ENCODE measurements at places on chromosomes 12 and 14. TPM values are rescaled to one million over a fixed set of nuclear protein-coding genes. Genes with fewer than 3 reads are reported as not detected.

The SYCP3 gene
- total RNA-seq, result 1.2 TPM

The SERPINA1 gene
- 1,581 TPM for total RNA-seq

The LBHD2 gene
- total RNA-seq, result not detected

The HCAR2 gene
- total RNA-seq, result 5.9 TPM

DNA sequence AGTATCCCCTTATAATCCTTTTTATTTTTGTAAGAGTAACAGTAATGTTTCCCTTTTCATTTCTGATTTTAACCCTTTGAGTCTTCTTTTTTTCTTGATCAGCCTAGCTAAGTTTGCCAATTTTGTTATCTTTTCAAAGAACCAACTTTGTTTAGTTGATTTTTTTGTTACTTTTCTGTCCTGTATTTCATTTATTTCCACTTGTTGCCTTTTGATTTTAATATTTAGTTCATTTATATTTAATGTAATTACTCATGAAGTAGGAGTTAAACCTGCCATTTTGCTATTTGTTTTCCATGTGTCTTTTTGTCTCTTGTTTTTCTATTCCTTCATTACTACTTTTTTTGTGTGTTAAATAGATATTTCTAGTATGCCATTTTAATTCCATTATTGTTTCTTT lies 146.4 kb downstream of the ANO6 start:
- peaks cover 5% of the 10 kb centered on the region for H3K4me1 ChIP-seq
- no peak overlapping the region for H3K27ac ChIP-seq
- no peak for DNase-seq

GRCh38 chr14:84963518-84963917 lies 566.4 kb upstream of the FLRT2 start:
- no peaks in the 10 kb centered on the region for H3K36me3 ChIP-seq
- no peaks in the 10 kb centered on the region for H3K4me1 ChIP-seq
- H3K4me3 ChIP-seq, result no peak overlapping the region
- H3K27ac ChIP-seq, result no peak overlapping the region

DNA sequence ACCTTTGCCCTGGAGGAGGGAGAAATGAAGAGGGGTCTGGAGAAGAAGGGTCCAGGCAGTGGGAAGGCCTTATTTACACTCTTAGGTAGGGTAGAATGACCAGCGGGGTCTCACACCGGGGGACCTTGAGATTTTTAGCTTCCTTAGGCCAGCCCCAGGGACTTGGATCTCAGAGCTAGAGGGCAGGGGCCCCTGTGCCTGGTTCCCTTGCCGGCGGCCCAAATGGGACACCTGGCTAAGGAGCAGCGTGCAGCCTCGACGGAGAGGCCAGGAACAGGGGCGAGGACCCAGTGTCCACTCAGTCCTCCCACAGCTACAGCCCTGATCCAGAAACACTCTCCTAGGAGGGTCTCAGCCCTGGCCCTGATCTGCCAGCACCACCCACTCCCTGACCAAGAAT lies 41.8 kb downstream of the DIO3 start:
- no peaks in the 10 kb centered on the region for H3K36me3 ChIP-seq
- H3K27ac ChIP-seq, result no peak overlapping the region
- H3K27me3 ChIP-seq, result peaks cover 10% of the 10 kb centered on the region

DNA sequence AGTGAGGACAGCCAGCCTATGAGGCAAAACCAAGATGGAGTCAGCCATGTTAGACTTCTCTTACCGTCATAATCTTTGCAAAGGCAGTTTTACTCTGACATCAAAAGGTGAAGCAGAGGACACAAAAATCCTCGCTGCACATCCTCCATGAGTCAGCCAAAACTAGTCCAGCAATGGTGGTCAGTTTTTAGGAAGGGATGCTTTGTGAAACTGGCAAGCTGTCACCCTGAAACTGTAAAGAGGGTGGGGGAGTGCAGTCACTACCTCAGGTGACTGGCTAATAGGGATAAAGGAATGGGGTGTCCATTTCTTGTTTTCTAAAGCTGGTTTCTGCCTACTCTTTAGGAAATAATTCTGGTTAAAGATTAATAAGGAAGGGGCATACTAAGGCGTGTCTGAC lies 5.4 kb upstream of the CIPC start:
- H3K4me1 ChIP-seq, result peaks cover 5% of the 10 kb centered on the region
- no peak for DNase-seq
- H3K36me3 ChIP-seq, result no peaks in the 10 kb centered on the region
- no peak overlapping the region for H3K4me3 ChIP-seq

DNA sequence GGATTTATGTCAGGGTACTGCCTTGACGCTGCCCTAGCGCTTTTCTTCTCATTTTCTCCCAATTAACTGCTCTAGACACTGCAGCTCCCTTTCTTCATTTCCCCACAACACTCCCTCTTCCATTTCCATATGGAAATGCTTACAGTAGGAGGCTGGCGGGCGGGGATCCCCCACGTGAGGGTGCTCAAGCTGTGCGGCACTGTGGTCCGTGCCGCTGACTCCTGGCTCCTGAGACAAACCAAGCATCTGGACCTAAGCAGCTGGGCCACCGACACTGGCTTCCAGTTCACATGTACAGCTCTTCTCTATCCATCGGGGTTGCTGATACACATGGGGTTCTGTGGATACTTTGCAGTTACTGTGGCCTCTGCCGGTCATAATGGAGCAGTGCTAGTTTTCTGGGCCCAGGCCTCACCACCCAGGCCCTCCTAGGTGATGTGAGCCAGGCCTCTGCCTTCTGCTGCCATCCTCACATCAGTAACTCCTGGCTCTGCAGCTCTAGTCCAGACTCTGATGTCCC lies 20.2 kb downstream of the TCHP start:
- H3K36me3 ChIP-seq, result peaks cover 25% of the 10 kb centered on the region
- peaks cover under 1% of the 10 kb centered on the region for H3K4me1 ChIP-seq
- no peaks in the 10 kb centered on the region for H3K27me3 ChIP-seq
- no peak overlapping the region for H3K4me3 ChIP-seq
- no peak overlapping the region for H3K27ac ChIP-seq
- no peak for DNase-seq

- DNase-seq, result no peak
- H3K4me3 ChIP-seq, result no peak overlapping the region
- peaks cover 27% of the 10 kb centered on the region for H3K4me1 ChIP-seq
- no peak overlapping the region for H3K27ac ChIP-seq
Observed at GRCh38 chr12:51392556-51393237, 1.5 kb upstream of the GALNT6 start.
